Testis (tissue), 5 donors: ENCODE measurements at places on chromosomes 2 and 18. TPM values are rescaled to one million over a fixed set of nuclear protein-coding genes. Genes with fewer than 3 reads are reported as not detected.

DNA sequence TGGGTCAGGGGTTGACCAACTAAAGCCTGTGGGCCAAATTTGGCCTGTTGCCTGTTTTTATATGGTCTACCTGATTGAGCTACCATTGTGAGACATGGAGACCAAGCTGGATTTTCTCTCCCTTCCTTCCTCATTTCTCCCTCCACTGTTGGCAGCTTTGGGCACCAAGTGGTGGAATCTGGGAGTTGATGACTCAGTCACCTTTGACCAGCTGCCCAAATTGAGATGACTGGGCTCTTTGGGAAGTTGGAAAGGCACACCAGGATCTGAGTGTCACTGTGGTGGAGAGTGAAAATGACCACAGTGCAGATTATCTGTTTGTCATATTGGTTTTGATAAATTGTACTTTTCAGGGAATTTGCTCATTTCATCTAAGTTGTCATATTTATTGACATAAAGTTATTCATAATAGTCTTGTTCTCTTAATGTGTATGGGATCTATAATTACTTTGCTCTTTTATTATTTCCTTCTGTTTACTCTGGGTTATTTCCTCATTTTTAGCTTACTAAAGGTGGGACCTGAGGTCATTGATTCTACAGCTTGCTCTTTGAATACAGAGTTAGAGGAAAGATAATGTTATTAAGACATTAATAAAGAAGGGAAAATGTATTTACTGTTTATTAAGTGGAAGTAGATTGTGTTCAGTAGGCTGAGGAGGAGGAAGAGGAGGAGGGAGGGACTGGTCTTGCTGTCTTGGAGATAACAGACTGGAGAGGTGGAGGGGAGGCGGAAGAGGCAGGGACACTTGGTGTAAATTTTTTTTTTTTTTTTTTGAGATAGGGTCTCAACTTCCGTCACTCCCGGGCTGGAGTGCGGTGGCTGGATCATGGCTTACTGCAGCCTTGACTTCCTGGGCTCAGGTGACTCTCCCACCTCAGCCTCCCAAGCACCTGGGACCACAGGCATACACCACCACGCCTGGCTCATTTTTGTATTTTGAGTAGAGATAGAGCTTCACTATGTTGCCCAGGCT, 31.8 kb downstream of the AGFG1 start:
- H3K27ac ChIP-seq = no peak overlapping the region
- H3K4me3 ChIP-seq = no peak overlapping the region
- DNase-seq = no peak

- H3K4me1 ChIP-seq = no peaks in the 10 kb centered on the region
- DNase-seq = no peak
- no peaks in the 10 kb centered on the region for H3K27me3 ChIP-seq
Measured at GRCh38 chr2:60433018-60433596, 120.3 kb downstream of the BCL11A start.

- H3K36me3 ChIP-seq = no peaks in the 10 kb centered on the region
- DNase-seq = no peak
- H3K4me3 ChIP-seq = no peak overlapping the region
- no peaks in the 10 kb centered on the region for H3K27me3 ChIP-seq
- H3K4me1 ChIP-seq = peaks cover 35% of the 10 kb centered on the region
Measured at GRCh38 chr18:48943736-48944527, 6.8 kb downstream of the SMAD7 start.

- no peak overlapping the region for H3K4me3 ChIP-seq
- no peak overlapping the region for H3K27ac ChIP-seq
- DNase-seq = no peak
- H3K36me3 ChIP-seq = no peaks in the 10 kb centered on the region
Measured at GRCh38 chr2:66041902-66042657, 392.8 kb upstream of the MEIS1 start.

The DHRS9 gene
- total RNA-seq = 2.4 TPM
